Left ventricle myocardium superior (tissue), 1 donor: ENCODE measurements at places on chromosomes 7 and 10.

DNA sequence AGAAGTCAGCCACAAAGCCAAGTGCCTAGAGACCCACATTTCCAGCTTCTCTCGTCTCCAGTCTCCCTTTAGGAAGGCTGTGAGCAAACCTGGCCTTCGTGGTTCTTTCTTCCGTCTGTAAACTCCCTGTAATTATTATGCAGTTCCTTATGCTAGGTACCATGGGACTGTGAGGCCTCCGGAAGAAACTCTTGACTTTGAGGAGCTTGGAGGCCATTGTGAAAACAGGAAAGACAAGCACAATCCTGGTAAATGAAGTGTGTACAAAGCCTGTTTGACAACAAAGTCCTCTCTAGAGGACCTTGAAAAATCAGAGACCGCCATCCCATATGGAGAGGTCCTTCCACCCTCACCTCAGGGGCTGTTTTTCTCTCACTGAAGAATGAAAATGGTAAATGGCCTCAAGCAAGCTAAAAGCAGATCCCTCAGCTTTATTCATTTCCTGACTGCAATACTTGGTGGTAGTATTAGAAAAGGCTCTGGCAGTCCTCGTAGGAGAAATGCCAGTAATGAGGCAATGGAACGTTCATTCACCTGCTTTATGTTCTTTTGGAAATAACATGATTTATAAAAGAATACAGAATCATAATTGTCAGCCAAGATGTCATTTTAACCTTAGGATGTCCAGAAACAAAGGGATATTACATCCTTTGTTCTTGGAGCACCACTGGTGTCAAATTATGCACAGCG is 926.4 kb downstream of the LRMDA start:
- no peak for DNase-seq

- peak; percentile 75 for DNase-seq
These were observed 174.5 kb upstream of the PPP2R2D start for GRCh38 chr10:131726076-131726880.

- no peak for DNase-seq
These were observed 18.9 kb upstream of the ZNF736 start for GRCh38 chr7:64294701-64295420.

- DNase-seq: no peak
These were observed 40.5 kb downstream of the OAT start for GRCh38 chr10:124378271-124378670.
